AML-193 (cell line): ENCODE measurements at places on chromosomes 12 and 14.

DNA sequence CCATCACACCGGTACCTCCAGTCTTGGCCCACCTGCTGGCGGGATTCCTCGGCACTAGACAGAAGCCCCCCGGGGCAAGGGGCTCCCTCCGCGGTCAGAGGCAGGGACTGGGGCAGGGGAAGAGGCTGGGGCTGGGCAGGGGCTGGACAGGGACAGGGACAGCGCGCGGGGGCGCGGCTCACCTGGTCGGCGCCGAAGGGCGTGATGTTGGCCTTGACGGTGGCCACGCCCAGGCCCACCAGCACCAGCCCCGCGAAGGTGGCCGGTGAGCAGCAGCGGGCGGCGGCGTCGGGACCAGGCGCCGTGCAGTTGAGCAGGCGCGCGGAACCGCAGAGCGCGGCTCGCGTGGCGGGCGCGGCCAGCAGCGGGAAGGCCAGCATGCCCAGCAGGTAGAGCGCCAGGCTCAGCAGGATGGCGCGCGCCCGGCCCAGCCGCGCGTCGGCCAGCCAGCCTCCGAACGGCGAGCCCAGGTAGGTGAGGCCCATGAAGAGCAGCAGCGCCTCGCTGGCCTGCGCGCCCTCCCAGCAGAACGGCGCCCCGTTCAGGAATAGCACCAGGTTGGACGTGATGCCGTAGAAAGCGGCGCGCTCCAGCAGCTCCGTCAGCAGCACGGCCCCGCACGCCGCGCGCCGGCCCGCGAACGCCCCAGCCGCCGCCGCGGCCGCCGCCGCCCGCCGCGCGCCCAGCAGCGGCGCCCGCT, 392 bp downstream of the SLC15A4 start:
- no peak for DNase-seq

DNA sequence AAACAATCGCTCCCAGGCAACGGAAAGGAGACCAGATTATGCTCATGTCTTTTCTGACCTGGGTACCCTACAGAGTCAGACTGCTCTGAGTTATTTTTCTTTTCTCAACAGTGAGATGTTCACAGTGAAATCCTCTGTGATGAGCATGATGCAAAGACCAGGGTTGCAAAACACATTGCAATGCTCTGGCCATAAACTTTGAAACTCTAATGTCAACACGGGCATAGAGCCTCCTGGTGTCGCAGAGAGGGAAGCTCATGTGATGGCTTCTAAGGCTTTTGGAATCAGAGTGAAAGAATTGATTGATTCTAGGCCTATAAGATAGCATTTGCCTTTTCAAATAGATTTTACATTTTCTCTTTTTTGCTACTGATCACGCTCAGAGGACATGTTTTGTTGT, 193.4 kb downstream of the RASSF9 start:
- peak; percentile 69 for DNase-seq

DNA sequence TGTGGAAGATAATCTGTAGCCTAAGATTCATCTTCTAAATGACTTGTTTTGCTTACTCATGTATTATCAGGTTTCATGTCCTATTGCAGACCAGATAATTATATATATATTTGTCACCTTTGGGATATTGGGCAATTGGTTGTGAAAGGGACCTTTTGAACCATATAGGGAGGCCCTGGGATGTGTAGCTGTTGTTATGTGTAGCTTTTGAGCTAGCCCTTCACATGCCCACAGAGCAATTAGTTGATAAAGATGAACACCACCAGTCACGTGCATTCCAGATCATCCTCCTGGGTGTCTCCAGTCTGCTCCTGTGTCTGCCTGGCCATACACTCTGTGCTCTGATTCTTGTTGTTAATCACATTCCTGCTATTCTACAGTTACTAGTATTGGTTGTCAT, 431.2 kb upstream of the FBXO33 start:
- no peak for DNase-seq

DNA sequence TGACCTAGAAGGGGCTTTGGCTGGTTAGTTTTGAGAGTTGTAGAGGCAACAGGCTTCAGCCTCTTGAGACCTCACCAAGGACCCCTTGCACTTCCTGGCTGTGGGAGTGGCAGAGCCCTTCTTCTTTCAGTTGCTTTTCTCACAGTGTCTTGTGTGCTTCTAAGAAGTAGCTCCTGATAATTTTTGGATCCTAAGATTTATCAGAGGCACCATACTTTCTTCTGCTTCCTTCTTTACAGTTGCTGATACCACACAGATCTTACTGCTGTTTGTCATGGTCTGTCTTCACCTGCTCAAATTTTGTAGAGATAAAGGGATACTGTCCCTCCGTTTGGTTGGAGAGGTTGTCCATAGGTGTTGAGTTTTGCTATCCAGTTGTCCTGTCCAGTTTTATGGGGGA, 33.8 kb downstream of the VRK1 start:
- no peak for DNase-seq

- no peak for DNase-seq
Measured at GRCh38 chr12:131929581-131930456, 743 bp downstream of the PUS1 start.

DNA sequence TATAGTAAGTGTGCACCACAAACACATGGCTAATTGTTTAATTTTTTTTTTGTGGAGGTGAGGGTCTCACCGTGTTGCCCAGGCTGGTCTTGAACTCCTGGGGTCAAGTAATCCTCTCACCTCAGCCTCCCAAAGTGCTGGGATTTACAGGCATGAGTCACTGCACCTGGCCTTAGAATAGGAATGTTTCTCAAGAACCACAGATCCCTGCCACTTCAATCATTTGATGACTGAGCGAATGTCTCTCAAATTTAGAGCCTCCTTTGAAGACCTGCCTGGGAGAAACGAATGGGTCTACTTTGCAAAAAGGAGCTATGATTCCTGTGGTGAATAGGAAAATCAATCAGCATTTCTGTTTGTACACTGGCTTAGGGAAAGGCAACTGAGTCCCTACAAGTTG, 33.5 kb upstream of the CHST11 start:
- DNase-seq: no peak

GRCh38 chr12:116559162-116559935, at the start of gene MAP1LC3B2:
MAP1LC3B2 (plus strand) TSS chr12:116559381; CDS start chr12:116575943, 16,562 bp downstream.
- peak; percentile 97 for DNase-seq

- peak; percentile 64 for DNase-seq
Measured at GRCh38 chr12:56029666-56030293, 8.9 kb downstream of the IKZF4 start.

DNA sequence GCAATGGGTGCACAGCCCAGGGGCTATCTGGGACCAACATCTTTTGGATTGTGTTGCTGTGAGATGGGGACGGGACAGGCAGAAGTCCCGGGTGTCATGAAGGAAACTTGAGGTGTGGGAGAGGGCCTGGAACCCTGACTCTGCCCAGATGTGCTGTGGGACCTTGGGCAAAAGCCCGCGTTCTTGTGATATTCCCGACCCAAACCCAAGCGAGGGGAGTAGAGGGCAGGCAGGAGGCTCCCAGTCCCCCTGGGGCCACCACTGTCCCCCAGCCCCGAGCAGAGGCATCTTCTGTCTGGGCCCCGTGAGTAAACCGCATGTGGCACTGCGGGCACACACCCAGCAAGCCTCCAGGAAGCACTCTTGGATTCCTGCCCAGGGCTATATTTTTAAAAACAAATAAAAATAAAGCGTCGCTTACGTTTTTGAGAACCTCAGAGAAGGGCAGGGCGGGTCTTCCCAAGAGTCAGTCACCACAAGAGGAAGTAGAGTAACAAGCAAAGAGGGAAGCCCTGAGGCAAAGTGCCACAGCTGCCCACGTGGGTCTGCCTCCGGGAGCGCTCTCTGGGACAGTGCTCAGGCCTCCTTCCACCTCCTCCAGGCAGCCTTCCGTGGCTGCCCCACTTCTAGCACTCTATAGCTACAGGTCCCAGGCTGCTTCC, 39.5 kb downstream of the BEGAIN start:
- peak; percentile 97 for DNase-seq

GRCh38 chr12:84632556-84632955, 280.0 kb downstream of the SLC6A15 start:
- DNase-seq: no peak

DNA sequence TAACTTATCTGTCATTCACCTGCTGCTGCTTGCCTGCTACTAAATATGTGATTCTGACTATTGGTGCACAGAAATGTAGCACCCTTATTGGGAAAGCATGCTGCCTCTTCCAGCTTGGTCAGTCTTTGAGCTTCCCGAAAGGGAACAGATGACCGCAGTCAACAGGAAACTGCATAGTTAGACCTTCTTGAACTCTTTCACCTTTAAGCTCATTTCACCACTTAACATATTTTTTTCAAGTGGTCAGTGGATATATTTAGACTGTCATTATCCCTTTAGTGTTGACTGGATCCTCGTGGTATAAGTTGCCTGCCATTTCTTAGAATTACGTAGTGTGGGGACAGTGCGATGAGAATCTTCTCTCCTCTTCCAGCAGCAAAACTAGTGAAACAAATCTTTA, 224.9 kb downstream of the FBXL14 start:
- DNase-seq: no peak

- DNase-seq: no peak
Measured at GRCh38 chr12:131920902-131921840, 7.9 kb upstream of the PUS1 start.

- DNase-seq: no peak
Measured at GRCh38 chr12:91618281-91618680, 435.7 kb upstream of the DCN start.

GRCh38 chr14:99740411-99740810, 52.8 kb upstream of the EML1 start:
- DNase-seq: no peak

DNA sequence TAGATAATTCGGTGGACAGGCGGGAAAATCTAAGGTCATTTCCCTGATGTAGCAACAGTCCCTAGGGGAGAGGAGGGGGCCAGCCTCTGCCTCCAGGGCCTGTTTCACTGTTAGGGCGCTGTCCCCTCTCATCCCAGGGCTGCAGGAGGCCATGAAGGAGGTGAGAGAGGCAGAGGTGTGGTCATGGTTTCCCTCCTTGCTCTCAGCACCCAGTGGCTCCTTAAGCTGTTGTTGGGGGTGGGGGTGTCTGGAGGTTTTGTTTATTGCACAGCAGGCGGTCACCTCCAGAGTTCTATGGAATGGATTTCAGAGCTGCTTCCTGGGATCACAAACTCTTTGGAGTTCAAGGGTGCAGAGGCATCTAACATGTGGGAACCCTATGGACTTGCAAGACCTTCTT, 212.5 kb upstream of the RTL1 start:
- no peak for DNase-seq

DNA sequence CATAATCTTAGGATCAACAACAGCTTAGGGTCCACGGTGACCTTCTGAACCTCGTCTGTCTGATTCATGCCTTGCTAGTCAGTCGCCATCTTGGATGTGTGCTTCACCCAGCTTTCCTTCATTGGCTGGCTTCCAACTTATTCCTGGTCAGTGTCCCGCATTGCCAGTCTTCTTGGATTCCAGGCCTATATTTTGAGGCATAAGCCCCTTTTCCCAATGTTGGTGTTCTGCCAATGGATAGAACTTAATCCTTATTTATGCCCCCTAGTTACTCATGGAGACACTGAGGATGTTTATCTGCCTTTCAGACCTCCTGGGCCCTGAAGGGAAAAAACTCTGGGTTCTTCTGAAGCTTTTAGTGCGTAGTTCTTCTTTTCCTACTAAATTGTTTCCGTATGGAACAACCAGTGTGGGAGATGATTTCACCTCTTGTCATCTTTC, 5.8 kb downstream of the JDP2 start:
- no peak for DNase-seq
